ENCODE measurements at places on chromosomes 5 and 9.
A peak's percentile ranks its signal among the peaks of the same experiment; 100 is the strongest.

DNA sequence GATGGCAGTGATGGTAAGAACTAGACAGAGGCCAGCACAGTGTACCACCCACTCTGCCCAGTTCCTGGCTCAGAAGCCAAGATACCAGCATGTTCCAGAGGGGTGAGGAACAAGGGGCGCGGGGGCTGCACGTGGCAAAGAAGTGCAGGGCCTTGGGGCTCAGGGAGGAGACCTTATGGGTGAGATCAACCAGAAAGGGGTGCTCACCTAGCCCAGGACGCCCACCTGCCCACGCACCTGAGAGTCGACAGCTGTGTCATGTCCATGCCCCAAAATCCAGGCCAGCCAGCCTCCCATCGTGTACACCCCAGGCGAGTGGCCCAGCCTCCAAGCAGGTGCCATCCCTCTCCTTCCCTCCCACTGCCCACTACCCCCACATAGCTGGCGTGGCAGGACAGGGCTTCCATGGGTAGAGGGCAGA, 34.9 kb downstream of the BICD2 start:
- DNase-seq: no peak

DNA sequence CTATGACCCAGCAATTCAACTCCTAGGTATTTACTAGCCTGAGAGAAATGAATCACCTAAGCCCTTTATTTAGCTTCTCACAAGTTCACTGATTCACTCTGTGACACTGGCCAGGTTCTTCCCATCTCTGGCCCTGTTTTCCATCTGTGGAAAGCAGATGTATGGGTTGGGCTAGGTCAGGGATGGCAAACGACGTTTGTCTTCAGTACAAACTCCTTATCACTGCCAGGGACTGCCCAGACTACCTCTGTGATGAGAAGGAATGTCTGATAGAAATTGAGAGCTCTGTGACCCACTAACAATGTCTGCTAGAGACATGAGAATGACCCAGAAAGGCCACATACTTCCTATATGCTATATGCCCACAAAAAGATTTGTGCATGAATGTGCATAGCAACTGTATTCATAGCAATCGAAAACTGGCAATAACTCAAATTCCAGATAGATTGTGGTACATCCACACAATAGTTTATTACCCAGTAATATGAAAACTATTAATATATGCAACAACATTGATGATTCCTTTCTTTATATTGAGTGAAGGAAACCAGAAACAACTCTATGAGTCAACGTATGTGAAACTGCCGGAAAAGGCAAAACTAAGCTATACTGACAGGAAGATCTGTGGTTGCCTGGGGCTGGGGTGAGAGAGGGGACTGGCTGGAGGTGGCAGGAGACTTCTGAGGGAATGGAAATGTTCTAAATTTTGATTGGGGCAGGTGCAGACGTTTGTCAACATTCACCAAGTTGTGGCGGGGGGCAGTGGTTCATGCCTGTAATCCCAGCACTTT, 32.0 kb upstream of the ADAM19 start:
- DNase-seq: no peak

DNA sequence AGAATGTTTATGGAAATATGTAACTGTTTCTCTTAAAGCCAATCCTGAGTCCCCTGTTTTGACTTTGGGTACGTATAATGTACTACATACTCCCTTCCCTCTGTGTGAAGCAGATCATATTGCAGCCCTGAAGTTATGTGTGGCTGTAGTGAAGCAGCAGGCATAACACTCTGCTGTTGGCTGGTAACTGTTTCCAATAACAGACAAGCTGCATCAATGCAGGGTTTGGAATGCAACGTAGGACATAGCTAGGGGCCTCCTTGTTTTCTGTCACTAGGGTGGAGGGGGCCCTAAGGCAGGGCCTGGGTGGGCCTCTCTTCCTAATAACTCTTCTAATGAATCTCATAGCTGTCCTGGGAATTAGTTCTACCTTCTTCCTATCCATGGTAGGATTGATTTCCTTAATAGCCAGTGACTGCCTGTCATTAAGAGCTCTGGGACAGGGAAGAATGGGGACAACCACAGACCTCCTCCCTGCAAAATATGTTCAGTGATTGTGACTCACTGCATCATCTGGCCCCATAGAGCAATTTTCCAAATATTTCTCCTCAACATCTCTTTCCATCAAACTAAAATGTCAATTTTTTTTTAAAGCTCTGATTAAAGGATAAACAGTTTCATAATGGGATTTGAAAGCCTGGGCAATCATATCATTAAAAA, 129.6 kb upstream of the HMHB1 start:
- peak; percentile 62 for DNase-seq

DNA sequence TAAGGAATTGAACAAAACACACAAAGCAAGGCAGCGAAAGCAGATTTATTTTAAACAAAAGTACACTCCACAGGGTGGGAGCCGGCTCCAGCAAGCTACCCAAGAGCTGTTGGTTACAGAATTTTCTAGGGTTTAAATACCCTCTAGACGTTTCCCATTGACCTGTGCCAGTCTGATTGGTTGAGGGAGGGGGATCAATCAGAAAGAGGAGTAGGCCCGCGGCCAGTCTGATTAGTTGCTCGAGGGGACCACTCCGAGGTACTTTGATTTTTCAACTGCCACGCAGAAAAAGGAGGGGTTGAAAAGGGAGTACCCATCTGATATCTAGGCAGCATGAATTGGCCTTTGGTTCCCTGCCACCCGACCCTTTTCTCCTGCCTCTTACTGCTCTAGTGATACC, 998 bp downstream of the SRP19 start:
- DNase-seq: no peak

DNA sequence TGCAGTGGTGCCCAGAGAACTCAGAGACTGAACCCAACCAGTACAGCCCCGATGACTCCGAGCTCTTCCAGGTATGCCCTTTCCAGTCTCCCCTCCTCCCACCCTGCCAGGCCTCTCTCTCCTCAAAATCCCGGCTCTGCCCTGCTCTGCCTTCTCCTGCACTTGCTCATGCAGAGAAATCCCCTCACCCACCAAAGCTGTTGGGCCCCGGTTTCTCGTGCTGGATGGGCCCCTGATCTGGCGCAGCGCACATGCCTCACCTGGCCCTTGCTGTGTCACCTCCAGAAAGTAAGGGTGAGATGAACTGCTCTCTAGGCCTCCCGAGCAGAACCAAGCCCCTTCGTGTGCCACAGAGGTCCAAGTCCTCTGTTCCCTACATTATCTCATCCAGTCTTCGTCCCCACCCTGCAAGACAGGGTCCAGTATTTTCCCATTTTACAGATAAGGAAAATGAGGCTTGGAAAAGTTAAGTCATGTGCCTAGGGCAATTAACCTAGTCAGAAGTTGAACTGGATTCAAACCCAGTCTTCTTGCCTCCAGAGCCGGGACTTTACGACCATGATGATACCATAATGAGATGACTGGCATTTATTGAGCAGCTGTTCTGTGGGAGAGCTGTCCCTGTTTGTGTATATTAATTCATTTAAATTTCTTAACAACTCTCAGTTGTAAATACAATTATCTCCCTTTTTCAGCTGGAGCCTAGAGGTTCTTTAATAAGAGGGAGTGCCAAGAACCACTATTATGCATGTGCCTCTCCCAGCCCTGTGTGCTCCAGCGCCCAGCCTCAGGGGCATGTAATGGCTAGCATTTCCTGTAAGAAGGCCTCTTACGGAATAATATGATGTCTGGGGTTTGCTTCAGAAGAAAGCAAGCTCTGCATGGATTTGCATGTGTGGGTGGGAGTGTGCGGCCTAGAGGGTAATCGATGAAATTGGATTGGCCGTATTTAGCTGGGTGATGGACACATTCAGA, 90.7 kb downstream of the PPARGC1B start:
- DNase-seq: no peak

Measured in right forelimb (tissue), 1 donor.